ENCODE measurements at places on chromosomes 7 and 10.

GRCh38 chr10:51300617-51301304 lies 226.5 kb downstream of the PRKG1 start:
- DNase-seq, result no peak

- no peak for DNase-seq
Observed at GRCh38 chr10:24842856-24843255, 109.5 kb downstream of the PRTFDC1 start.

GRCh38 chr7:106863274-106863997 lies 1.6 kb upstream of the PIK3CG start:
- DNase-seq, result no peak

- DNase-seq, result no peak
Observed at GRCh38 chr10:77104459-77104980, 533.1 kb downstream of the KCNMA1 start.

- no peak for DNase-seq
Observed at GRCh38 chr7:132131196-132131595, 445.1 kb downstream of the PLXNA4 start.

DNA sequence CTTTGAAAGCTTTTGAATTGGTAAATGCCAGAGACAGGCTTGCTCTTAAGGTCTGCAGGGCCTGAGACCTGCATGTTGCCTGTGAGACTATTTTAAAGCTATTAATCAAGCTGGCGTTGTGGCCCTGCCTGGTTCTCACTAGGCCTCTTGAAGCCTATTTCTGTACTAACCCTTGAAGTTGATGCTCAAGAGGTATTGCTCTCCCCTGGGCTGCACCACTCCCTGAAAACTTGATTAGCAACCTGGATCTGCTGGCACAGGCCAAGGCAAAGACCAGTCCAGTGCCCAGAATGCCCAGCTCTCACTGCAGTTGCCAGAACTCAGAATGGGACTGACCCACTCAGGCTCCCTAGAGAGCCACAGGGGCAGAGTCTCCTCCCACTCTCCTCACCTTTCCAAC lies 220.0 kb upstream of the MEOX2 start:
- no peak for DNase-seq
